A172 (cell line): ENCODE measurements at places on chromosomes 11 and 22. TPM values are rescaled to one million over a fixed set of nuclear protein-coding genes. Genes with fewer than 3 reads are reported as not detected.
A peak's percentile ranks its signal among the peaks of the same experiment; 100 is the strongest.

DNA sequence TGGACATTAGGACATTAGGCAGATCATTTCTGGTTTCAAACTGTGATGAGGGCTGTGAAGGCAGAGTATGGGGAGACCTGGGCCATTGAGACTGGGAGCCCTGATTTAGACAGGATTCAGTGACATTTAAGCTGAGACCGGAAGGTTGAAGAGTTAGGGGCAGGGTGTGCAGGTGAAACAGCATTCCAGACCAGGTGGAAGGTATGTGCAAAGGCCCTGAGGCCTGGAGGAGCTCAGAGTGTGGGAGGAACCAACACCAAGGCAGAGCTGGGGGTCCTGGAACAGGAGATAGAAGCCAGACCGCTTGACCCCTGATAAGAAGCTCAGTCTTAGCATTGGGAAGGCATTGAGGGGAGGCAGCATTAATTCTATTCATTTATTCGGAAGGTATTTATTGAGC lies 32.5 kb downstream of the ZC3H7B start:
- no peak for DNase-seq

GRCh38 chr11:119625206-119625978 lies 103.6 kb downstream of the NECTIN1 start:
- DNase-seq: no peak

- DNase-seq: no peak
Measured at GRCh38 chr11:2300290-2300935, 1.3 kb downstream of the C11orf21 start.

DNA sequence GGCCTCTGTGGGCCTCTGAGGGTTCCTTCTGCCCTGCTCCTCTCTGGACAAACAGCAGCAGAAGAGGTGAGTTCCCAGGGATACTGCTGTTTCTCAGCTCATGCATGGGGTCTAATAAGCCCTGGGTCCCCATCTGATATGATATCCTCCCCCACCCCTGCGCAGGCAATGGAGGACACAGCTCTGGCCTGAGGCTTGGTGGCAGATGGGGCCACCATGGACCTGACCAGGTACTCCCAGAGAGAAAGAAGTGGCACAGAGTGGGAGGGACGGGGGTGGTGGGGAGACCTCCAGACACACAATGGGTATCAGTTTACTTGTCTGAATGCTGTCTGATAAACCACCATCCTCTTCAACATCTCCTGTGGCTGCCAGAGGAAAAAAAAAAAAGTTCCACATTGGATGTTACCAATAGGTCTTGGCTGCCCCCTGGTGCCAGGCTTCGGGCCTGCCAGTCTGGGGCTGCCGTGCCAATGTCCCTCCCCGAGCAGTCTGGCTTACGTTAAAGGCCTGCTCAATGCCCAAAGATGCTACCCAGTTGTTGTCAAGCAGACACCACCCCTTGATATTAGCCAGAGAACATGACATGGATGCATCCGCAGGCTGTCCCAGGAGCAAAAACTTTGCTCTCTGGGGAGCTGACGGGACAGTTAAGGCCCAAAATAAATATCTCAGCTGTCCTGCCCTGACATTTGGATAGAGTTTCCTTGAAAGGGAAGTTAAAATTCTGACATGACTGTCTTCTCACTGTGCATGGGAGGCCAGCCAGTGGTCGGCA lies 27.9 kb upstream of the ABCC8 start:
- DNase-seq: peak; percentile 69

DNA sequence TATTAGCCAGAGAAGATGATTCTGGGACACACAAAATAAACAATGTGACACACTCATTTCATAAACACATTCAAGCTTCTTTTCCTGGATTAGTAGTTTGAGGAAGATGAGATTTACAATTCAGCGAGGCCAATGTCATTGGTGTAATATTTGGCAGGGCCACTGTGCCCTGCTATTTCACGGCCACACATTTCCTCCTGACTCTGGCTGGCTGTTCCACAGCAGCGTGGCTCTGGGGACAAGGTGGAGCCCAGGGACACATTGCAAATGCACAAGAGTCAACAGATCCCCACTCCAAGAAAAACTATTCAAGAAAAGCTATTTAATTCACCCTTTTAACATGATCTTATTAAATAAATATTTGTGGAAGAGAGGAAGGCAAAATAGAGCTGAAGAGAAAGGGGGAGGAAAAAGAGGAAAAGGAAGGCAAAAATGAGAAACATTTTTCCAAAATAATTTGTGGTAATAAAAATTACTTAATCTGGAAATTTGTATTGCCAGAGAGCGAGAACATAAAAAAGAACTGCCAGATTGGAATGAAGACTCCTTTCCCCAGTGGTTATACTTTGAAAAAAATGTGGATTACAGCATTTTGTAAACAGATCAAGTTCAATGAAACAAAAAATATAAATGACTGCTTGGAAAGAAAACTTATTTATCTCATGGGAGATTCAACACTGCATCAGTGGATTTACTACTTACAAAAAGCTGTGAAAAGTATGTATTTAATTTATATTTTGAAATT lies 27.1 kb downstream of the NXPE2 start:
- no peak for DNase-seq

GRCh38 chr22:19138217-19139000 lies 6.0 kb downstream of the ESS2 start:
- no peak for DNase-seq

DNA sequence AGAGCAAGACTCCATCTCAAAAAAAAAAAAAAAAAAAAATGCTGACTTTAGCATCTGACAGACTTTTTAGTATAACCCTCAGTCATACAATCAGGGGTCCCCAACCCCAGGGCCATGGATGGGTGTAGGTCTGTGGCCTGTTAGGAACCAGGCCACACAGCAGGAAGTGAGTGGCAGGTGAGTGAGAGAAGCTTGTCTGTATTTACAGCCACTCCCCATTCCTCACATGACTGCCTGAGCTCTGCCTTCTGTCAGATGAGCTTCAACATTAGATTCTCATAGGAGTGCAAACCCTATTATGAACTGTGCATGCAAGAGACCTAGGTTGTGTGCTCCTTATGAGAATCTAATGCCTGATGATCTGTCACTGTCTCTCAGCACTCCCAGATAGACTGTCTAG lies 3.3 kb downstream of the FAM227A start:
- no peak for DNase-seq

GRCh38 chr22:26127556-26127955 lies 41.7 kb upstream of the SEZ6L start:
- DNase-seq: no peak

- peak; percentile 57 for DNase-seq
Measured at GRCh38 chr22:32985899-32986765, 72.0 kb downstream of the SYN3 start.

GRCh38 chr11:74195828-74196227 lies 24.7 kb downstream of the PPME1 start:
- peak; percentile 5 for DNase-seq

DNA sequence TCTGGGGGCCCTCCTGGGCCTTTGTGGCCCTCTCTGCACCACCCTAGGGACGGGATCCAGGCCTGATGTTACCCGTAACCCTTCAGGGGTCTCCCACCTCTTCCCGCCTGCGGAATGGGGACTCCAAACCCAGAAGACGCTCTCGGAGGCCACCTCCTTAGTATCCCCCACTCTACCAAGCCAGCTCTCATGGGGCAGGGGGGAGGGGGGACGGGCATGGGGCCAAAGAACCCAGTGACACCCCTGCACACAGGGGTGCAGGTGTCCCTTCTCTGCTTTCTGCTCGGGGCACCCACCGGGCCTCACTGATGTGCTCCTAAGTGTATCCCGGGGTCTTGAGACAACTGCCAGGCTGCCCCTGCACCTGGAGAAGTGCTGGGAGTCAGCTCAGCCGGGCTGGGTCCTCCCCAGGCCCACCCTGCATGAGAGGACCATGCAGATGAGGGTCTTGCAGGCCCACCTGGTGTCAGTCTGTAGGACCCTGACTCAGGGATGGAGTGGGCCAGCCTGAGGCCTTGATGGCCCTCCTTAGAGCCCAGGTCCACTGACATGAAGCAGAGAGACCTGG lies 176.9 kb downstream of the IGLL1 start:
- DNase-seq: no peak

DNA sequence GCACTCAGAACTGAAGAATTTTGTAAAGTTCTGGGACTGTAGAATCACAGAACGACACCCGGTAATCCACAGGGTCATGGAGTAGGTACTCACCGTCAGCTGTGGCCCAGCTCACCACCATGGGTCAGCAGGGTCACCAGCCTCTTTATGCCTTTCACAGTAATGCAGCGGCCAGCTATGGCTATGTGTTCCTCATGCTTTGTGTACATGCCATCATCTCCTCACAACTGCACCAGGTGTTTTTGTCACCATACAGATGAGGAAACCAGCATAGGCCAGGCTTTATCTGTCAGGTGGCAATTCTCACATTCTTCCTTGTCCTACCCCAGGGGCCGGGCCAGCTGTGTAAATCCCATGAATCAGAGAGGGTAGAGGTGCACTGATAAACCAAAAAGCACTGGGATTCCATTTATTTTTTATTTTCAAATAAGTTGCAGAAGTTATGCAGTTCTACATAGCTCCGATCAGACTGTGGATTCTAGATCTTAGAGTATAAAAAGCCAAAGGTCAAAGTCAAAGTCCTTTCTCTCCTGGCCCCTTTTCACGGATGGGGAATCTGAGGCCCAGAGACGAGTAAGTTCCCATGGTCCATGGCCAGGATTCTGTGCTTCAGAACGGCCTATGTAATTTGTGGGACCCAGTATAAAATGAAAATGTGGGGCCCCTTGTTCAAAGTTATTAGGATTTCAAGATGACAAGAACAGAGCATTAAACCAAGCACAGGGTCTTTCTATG lies 17.5 kb downstream of the TSKU start:
- no peak for DNase-seq

DNA sequence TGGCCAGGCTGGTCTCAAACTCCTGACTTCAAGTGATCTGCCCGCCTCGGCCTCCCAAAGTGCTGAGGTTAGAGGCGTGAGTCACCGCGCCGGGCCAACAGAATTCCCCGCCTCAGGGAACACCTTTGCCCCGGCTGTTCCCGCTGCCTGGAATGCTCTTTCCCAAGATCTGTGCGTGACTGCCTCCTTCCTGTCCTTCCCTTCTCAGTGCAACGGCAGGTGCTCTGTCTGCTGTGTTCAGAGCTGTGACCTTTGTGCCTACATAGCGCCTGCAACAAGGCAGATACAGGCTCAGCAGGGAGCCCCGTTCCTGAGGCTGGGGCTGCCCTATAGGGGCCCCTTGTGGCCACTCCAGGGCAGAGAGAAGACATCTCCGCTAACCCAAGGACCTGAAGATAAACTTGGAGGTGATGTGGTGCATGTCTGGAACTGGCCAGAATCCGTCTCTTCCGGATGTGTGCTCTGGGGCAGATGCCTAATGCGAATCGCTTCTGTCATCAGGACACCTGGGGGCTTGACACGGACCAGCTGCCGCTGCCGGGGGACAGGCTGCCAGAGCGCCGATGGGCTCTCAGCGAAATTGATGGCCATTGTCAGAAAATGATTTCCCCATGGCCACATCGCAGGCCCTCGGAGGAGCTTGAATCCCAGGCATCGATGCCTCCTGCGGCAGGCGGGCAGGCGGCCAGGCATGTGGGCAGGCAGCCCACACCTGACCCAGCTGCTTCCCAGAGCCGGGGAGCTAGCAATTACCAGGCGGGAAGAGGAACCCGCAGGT lies 43.5 kb upstream of the TCF20 start:
- DNase-seq: peak; percentile 71

GRCh38 chr11:62393061-62393611 lies 25.7 kb upstream of the SCGB1A1 start:
- peak; percentile 33 for DNase-seq

DNA sequence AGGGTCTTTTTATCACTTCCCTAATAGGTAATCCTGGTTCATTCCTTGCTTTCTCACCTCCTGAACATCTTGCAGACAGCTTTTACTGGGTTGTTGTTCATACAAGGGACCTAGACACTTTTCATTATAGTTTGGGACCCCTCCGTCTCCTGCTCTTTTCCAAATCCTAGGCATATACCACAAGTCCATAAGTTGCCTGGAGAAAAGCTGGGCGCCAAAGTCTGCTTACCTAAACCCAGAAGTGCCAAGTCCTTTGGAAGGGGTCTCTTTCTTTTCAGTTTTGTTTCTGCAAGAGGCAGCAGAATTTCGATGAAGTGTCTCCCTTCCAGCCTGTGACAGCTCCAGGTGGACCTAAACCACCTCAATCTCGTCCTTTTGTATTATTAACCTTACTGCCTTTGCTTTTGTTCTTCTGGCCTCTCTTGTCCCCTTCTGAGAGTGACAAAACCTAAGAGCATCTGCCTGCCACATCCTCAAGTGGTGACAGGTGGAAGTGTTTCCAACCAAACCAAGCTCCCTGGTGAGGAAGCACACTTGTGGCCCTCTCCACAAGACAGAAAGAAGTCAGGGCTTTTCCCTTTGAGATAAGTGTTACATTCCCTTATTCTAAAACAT lies 19.5 kb upstream of the P2RY6 start:
- no peak for DNase-seq

GRCh38 chr11:2173150-2173693 lies 1.6 kb upstream of the TH start:
- DNase-seq: no peak

GRCh38 chr22:29275167-29275566 lies 7.1 kb downstream of the EWSR1 start:
- no peak for DNase-seq

DNA sequence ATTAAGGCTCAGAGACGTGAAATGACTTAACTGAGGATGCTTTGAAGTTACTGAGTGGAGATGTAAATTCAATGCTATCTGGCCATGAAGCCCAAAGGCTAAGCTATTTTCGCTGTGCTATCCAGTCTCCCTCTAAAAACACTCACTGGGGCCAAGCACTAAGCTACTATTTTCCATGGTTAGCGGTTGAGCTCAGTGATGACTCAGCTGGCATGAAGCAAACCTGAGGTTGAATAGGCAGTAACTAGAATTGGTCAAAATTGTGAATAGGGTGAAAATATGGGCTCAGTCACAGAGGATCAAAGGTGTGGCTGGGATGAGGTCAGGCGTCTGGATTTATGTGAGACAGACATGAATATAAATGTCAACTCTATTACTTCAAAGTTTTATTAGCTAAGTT lies 564.2 kb upstream of the KIRREL3 start:
- DNase-seq: peak; percentile 43

DNA sequence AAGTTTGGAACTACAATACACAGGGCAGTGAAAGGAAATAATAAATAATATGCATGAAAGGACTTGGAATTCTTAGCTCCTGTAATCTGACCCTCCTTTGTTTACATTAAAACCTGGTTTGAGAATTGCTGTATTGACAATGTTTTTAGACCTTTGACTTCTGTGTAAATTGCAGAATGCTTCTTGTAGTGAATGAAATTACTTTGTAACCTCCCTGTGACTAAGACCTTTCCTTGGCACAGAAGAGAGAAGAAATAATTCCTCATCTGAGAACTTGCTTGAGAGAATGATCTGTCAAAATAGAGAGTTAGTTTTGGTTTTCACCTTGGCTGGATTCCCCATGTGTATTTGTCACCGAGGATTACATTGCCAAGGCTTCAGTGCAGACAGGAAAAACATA lies 640.0 kb upstream of the ANO5 start:
- DNase-seq: no peak

- DNase-seq: peak; percentile 84
Measured at GRCh38 chr11:19769820-19770219, 57.2 kb downstream of the NAV2 start.

- DNase-seq: no peak
Measured at GRCh38 chr11:825366-826226, 2.1 kb upstream of the CRACR2B start.

Gene CCDC87
- total RNA-seq: 0.31 and 1.2 TPM in 2 replicates

Gene P2RX3
- not detected in 2 replicates for total RNA-seq

Gene OR2D2
- not detected in 2 replicates for total RNA-seq

Gene NTM
- total RNA-seq: 1.4 and 2.9 TPM in 2 replicates

Gene C11orf91
- not detected in 2 replicates for total RNA-seq

Gene MRGPRD
- not detected in 2 replicates for total RNA-seq

Gene DDI1
- total RNA-seq: not detected in 2 replicates

Gene PISD
- total RNA-seq: 24.0 and 28.2 TPM in 2 replicates

Gene GLB1L3
- not detected in 2 replicates for total RNA-seq

Gene TRPM5
- total RNA-seq: not detected in 2 replicates

Gene NELL1
- not detected in 2 replicates for total RNA-seq

Gene CBLIF
- total RNA-seq: not detected in 2 replicates

Gene KRTAP5-9
- total RNA-seq: not detected in 2 replicates
